ENCODE measurements at places on chromosomes 16 and 17.

- DNase-seq = no peak
These were observed 47.8 kb upstream of the HAS3 start for GRCh38 chr16:69057400-69058378.

DNA sequence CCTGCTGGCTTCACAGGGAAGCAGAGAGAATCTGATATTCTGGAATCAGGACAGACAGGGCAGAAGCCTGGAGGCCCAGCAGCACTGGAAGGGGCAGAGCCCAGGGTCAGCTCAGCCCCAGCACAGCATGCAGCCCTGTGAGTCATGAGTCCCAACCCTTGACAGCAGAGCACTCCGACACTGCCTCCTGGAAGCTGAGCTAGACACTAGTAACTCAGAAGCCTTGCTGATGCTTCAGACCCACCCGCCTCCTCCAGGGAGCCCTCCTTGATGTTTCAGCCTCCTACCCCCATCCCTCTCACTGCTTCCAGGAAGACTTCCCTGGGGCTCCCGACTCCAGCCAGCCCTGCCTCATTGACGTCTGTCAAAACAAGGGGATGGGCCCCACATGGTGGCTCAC, 6.9 kb downstream of the CAMKK1 start:
- no peak for DNase-seq

- DNase-seq = peak; percentile 99
These were observed 1.4 kb upstream of the SLC22A31 start for GRCh38 chr16:89201439-89202377.

GRCh38 chr17:4479982-4480751, 18.5 kb upstream of the SPNS2 start:
- no peak for DNase-seq

DNA sequence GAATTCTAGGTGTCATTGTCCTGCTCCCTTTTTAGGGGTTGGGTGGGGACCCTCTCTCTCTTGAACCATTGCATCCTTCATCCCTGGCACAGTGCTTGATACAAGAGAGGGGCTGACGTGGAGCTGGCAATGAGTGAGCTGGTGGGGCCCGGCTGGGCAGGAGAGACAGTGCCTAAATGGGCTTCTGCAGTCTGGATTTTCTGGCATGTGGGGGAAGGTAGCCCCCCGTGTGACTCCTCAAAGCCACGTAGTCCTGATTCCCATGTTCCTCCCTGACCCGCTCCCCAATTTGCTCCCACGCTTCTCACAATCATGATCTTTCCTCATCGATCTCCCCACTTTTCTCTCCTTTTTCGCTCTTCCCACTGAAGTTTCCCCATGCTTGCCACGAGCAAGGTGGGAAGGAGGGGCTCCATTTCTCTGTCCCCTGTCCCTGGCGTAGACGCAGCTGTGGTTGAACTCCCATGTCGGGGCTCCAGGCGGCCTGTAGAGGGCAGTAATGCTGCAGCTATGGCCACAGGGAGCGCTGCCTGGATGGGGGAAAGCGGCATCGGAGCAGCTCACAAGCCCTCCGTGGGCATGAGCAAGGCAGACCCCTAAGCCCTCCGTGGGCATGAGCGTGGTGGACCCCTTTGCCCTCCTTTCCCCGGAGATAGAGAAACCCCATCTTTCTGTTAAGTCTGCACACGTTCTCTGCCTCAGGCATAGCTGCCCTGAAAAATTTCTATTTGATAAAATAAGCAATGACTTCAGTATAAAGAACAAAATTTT, 47.5 kb downstream of the HAPSTR1 start:
- DNase-seq = peak; percentile 43

- DNase-seq = no peak
These were observed 527 bp upstream of the MGAT5B start for GRCh38 chr17:76867578-76868175.

DNA sequence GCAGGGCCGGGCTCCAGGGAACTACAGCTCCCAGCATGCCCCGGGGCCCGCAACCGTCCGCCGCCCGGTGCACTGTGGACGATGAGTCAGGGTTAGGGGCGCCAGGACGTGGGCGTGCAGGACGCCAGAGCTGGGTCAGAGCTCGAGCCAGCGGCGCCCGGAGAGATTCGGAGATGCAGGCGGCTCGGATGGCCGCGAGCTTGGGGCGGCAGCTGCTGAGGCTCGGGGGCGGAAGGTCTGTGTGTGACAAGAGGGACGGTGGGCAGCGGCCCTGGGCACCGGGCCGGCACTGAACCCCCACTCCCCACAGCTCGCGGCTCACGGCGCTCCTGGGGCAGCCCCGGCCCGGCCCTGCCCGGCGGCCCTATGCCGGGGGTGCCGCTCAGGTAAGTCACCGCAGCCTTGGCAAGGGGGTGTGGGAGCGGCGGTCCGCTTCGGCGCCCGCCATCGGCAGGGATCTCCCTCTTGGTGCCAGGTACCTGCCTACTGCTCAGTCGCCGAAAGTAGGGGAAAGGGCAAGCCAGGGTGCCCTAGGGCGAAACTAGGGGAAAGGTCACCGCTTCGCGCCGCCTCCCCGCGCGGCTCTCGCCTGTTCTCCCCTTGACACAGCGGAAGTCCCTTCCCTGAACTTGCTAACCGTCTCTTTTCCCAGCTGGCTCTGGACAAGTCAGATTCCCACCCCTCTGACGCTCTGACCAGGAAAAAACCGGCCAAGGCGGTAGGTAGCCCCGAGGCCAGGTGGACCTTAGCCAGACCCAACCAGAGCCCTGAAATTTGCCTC, at the start of the genes ACADVL and DLG4:
Gene ACADVL (plus strand): TSS at position 127 of the 781 bp plus-strand sequence. CDS start 47 bp downstream, at position 174.
Gene DLG4 (minus strand): TSS at position 25 of the 781 bp plus-strand sequence.
- peak; percentile 61 for DNase-seq

DNA sequence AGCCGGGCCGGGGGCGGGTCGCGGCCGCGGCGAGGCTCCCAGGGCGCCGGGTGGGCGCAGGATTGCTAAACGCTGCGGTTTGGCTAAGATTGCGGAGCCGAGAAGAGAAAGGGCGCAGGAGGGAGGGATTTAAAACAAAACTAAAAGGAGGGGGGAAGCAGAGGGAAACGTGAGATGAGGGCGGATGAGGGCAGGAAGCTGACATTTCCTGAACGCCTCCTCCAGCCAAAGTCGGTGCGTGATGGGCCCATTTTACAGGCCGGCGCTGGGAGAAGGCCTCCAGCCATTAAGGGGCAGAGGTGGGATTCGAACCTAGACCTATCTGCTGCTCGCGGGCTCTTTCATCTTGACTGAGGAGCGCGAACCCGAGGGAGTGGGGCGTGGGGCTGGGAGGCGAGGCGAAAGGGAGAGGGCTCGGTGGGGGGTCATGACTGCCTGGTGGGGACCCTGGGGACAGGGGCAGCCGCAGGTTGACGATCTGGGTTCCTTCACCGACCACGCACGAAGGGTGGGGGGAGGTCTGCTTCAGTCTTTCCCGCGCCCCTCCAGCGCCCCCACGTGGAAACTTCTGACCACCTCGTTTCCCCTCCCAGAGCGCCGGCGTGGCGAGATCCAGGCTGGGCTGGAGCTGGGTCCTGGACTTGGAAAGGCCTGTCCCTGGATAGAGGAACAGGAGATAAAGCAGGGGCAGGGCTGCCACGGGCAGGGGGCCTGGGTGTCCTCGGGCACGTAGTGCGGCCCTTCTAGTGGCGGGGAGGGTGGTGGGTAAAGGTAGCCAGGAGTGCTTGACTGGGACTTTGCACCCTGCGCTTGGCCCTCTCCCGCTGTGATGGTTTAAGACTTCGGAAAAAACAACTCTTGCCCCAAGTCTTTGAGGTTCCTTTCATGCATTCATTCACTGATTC, 3.8 kb upstream of the TAC4 start:
- peak; percentile 53 for DNase-seq

DNA sequence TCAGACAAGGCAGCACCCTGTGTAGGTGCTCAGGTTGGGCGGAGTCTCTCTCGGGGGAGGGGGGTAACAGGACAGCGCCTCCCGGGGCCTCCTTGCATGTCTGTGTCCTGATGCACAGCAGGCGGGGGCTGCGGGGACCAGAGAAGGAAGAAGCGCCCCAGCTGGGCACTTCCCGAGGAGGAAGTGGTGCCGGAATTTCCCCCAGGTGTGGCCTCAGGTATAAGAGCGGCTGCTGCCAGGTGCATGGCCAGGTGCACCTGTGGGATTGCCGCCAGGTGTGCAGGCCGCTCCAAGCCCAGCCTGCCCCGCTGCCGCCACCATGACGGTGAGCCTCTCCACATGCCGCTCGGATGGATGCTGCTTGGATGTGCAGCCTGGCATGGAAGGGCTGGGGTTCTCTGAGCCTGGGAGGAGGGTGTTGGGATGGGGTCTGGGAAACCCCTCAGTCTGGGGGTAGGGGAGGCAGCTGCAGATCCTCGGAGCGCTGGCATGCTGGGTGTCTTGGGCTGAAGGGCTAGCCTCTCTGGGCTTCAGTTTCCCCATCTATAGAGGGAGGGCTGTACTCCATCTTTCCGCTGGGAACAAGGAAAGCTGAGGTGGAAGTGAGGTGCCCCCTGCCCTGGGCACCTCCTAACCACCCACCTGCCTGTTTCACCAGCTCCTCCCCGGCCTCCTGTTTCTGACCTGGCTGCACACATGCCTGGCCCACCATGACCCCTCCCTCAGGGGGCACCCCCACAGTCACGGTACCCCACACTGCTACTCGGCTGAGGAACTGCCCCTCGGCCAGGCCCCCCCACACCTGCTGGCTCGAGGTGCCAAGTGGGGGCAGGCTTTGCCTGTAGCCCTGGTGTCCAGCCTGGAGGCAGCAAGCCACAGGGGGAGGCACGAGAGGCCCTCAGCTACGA, at the start of gene IL17C:
Gene IL17C (plus strand): TSS at position 250 of the 908 bp plus-strand sequence. CDS start 70 bp downstream, at position 320.
- peak; percentile 58 for DNase-seq

- DNase-seq = no peak
These were observed 120.8 kb upstream of the SEC14L1 start for GRCh38 chr17:77019893-77020379.

- DNase-seq = no peak
These were observed 397.4 kb downstream of the SOX9 start for GRCh38 chr17:72518159-72518732.

DNA sequence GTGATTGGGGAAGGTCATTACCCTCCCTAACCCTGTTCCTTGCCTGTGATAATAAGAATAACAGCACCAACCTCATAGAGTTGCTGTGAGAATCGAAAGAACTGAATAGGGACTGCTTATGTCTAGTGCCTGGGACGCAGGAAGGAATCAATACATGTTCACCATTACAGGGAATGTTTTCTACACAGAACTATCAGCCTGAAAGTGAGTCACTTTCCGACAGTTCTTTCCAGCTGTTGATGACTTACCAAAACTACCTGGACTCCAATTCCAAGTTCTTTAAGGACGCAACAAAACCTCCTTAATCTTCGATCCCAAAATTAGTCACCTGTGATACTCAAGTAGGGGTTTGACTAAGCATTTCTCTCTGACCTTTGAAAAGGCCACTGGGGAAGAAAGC, 29.4 kb downstream of the ZNF423 start:
- DNase-seq = no peak

DNA sequence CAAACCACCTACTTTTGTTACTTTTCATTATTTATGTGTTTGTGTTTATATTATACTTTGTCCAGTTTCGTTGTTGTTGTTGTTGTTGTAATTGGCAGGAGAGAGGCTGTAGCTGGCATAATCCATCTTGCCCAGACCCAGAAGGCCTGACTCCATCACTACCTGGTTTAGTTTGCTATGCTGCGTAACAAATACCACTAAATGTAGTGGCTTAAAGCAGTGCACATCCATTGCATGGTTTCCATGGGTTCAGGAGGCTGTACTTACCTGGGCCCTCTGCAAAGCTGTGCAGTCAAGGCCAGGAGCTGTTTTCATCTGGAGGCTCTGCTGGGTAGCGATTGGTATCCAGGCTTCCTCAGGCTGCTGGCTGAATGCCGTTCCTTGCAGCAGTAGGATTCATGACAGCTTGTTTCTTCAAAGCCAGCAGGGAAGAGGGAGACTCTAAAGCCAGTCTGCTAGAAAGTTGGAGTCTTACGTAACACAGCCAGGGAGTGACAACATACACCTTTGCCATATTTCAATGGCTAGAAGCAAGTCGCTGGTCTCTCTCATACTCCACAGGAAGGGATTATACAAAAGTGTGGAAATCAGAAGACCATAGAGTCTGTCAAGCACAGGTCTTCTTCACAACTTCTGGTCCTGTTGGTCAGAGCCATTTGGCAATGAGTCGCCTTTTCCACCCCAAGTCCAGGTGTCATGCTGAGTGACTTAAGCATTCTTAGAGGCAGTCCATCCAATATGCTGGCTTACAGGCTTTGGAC, 41.1 kb downstream of the TNRC6C start:
- DNase-seq = no peak

- DNase-seq = no peak
These were observed 66.1 kb upstream of the BCAR1 start for GRCh38 chr16:75317532-75317931.

- DNase-seq = no peak
These were observed 59.4 kb downstream of the RGS9 start for GRCh38 chr17:65196617-65197016.

- no peak for DNase-seq
These were observed 32.6 kb upstream of the SHISA9 start for GRCh38 chr16:12868788-12869187.

DNA sequence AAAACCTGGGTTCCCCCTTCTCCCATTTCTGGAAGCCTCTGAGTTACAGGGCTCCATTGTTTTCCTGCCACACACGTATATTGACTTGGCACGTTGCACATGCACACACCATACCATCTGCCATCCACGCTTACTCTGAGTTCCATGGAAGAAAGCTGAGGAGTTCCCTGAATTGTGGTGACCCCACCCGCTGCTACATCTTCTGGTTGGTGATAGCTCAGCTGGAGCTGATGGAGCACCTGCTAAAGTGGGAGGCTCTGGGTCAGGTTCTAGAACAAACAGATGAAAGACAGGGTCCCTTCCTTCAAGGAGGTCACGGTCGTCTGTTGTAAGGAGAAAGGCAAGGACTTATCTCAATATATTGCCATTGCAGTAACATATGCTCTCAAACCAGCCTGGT, 41.1 kb downstream of the TMEM11 start:
- no peak for DNase-seq

GRCh38 chr17:76707985-76708807, 2.6 kb downstream of the MXRA7 start:
- no peak for DNase-seq

DNA sequence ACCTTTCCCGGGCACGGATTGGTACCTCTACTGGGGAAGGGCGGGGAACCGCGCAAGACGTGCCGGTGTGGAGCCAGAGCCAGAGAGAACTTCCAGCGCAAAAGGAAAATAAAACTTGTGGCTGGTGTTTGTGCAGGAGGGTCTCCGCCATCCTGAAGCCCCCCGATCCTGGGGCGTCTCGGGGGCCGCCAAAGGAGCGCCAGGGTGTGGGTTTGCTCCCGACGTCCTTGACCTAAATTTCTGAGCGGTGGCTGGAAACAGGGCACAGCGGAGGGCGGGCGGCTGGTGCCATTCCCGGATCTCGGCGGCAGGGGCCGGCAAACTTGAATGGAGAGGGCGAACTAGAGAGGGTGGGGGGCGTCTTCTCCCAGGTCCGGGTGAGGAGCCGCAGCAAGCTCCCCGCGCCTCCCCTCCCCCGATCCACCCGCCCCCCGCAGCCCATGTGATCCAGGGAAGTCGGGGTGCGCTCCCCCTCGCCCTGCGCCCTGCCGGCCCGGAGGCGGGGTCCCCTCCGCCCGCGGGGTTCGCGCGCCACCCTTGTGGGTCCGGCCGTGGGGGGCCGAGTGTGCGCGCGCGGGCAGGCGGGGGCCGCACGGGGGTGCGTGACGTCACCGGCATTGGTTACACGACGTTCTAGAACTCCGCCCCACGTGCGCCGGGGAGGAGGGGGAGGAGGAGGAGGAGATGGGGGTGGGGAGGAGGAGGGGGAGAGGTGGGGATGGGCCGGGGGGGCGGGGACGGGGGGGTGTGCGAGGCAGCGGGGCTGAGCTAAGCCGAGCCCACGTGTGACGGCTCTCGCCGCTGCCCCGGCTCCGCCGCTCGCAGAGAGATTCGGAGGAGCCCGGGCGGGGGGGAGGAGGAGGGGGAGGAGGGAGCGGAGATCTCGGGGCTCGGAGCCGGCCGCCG, at the start of gene MSI2:
Gene MSI2 (plus strand): TSS at position 748 of the 906 bp plus-strand sequence. CDS start 220 bp downstream, outside the sequence.
- peak; percentile 87 for DNase-seq
